Stimulated activated CD8-positive, alpha-beta memory T cell treated with anti-CD3 and anti-CD28 coated beads, Interleukin-15, amount 100 ng/mL, for 4 hours (primary cell): ENCODE measurements at places on chromosomes 2 and 18.

DNA sequence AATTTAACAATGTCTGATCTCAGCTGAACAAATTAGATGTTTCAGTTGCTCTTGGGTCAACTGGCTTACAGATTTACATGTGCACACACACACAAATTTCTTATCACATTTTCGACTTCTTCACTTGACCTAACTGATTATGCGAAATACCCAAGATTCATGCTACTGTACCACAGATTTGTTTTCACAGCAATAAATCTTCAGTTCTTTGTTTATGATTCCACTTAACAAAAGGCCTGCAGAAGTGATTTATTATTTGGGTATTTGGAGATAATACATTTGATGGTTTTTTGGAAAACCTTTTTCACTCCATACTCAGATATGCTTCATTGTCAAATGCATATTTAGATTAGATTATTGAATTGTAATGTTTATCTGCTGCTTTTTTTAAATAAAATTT is 129.0 kb downstream of the GALNT1 start:
- no peak for DNase-seq

DNA sequence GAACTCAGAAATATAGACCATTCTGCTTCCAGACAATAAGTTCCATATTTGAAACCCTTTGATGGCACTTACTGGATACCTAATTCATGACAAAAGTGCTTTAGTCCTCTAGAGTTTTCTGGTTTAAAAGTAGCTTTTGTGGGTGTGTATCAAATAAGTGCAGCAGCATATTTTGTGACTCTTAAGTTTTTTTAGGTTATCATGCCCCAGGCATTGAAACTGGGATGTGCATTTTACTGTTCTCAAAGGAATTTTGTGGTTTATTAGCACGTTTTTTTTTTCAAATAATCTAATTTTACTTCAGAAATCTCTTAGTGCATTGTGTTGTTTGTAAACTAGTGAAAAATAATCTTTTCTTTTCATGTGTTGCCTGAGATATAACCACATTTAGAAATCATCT is 1.5 kb downstream of the XRCC5 start:
- DNase-seq = no peak

DNA sequence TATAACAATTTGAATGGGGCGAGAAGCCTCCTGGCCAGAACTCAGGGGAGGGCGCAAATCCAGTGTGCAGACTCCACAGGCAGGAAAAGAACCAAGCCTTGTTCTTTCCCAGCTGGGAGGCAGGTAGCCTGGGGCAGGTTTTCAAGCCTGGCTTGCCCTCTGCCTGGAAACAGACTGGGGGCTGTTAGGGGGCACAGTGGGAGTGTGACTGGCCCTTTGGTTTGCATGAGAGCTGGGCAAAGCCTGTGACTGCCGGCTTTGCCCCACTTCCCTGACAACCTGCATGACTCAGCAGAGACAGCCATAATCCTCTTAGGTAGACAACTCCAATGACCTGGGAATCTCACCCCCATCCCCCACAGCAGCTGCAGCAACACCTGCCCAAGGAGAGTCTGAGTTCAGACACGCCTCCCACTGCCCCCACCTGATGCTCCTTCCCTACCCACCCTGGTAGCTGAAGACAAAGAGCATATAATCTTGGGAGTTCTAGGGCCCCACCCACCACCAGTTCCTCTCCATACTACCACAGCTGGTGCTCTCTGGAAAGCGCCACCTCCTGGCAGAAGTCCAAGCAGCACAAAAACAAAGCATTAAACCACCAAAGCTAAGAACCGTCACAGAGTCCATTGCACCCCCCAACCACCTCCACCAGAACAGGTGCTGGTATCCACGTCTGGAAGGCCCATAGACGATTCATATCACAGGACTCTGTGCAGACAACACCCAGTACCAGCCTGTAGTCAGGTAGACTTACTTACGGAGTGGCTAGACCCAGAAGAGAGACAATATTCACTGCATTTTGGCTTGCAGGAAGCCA is 402.5 kb downstream of the STK39 start:
- no peak for DNase-seq

DNA sequence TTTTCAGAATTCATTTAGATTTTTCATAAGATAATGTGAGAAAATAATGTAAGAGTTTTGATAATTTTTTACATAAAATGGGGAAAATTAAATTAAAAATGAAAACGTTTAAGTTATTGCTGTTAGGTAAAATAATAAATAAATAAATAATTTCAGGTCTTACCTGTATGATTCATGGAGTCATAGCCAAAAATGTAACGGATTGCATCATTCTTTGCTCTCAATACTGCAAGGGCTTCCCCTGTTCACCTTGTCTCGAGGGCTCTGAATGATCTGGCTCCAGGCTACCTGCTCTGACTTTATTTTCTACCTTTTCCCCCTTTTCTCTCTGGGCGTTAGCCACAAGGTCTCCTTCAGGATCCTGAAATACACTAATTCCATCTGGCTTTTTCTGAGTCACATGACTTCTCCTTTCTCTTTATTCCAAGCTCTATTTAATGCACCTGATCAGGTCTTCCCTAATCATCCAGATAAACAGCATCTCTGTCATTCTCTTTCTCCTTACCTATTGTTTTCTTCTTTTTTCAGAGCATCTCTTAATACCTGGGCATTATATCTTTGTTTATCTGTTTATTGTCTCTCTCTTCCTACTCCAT is 30.0 kb upstream of the CFAP36 start:
- DNase-seq = no peak

DNA sequence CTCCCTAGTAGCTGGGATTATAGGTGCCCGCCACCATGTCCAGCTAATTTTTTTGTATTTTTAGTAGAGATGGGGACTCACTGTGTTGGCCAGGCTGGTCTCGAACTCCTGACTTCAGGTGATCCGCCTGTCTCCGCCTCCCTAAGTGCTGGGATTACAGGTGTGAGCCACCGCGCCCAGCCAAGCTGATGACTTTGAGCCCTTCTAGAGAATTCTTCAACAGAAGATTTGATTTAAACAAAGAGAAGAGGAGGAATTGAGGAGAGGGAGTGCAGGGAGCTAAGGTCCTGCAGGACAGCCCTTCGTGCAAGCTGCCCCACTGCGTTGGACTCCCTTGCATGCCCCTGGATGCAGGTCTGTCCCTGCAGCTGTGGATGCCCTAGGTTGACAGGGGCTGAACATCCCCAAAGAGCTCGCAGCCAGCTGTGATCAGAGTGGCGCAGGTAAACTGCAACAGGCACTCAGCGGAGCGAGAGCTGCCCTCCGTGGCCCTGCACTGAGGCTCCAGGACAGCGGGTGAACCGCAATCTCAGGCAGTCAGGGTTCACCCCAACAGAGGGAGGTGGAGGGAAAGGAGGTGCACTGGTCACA is 13.7 kb downstream of the ADRA2B start:
- no peak for DNase-seq
